ENCODE measurements at places on chromosomes 1 and 21. TPM values are rescaled to one million over a fixed set of nuclear protein-coding genes. Genes with fewer than 3 reads are reported as not detected.

Gene FAM72D
- not detected for total RNA-seq

Gene TACSTD2
- total RNA-seq, result 514 TPM

Gene NES
- not detected for total RNA-seq

Gene NADK
- 46.5 TPM for total RNA-seq

Gene ZNF687
- total RNA-seq, result 10.9 TPM

Gene KRTAP12-2
- total RNA-seq, result not detected

Gene MMP23B
- total RNA-seq, result 0.64 TPM

Gene KCNE2
- not detected for total RNA-seq

Gene HMGN1
- total RNA-seq, result 233 TPM

Gene FRRS1
- 25.8 TPM for total RNA-seq

Gene GPATCH2
- total RNA-seq, result 15.9 TPM

Gene ANKRD65
- total RNA-seq, result 15.1 TPM

Gene ACTN2
- total RNA-seq, result not detected

Gene LEFTY2
- total RNA-seq, result not detected

Gene C1orf210
- 4.5 TPM for total RNA-seq

Data from tracheal epithelial cell (primary cell).